ENCODE measurements at places on chromosomes 5 and 9.

DNA sequence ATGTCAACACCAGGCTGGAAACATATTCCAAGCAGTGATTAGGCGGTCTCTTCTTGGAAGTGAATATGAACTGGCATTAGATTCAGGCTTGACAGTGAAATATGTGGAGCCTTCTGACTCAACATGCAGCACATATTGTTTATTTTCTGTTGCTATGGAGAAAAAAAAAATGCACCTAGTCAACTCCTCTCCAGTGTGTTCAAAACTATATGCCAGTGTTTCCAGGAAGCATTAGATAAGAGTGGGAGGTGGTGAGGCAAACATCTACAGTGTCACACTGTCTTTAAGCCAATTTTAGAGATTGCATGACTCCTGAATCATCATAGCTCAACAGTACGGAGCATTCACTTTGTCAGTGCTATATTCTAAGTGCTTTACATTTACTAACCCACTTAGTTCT, 117.9 kb downstream of the HCN1 start:
- DNase-seq = no peak

DNA sequence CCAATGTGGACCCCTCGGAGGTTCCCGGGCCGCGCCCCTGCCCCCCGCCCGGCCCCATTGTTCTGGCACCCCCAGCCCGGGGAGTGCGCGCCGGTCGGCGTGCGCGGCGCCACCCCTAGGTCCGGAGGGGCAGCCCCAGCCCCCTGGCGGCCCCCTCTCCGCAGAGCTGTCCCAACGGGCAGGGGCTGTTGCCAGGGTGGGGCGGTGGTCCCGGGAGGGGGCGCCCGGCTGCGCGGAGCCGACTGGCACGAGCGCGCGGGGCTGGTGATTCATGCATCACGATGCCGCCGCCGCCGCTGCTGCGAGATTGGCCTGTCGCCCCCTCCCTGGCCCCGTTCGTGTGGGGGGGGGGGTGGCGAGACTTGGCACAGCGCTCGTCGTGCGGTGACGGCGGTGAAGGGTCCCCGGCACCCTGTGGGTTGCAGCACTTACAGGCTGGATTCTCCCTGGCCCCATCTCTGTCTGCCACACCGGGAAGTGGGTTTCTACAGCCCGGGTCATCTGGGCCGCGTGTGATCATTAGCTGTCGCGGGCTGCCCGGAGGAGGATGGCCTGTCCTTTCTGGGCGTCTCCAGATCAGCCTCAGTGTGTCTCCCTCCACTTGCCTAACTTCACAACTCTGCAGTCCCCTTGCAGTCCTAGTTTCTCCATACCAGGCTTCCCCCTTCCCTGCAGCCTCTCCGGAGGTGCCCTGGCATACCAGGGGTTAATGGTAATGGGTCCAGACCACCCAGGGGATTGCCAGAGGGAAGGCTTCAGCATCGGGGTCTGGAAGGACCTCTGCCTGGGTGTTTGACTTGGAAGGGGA, 858 bp downstream of the NCS1 start:
- peak; percentile 9 for DNase-seq

DNA sequence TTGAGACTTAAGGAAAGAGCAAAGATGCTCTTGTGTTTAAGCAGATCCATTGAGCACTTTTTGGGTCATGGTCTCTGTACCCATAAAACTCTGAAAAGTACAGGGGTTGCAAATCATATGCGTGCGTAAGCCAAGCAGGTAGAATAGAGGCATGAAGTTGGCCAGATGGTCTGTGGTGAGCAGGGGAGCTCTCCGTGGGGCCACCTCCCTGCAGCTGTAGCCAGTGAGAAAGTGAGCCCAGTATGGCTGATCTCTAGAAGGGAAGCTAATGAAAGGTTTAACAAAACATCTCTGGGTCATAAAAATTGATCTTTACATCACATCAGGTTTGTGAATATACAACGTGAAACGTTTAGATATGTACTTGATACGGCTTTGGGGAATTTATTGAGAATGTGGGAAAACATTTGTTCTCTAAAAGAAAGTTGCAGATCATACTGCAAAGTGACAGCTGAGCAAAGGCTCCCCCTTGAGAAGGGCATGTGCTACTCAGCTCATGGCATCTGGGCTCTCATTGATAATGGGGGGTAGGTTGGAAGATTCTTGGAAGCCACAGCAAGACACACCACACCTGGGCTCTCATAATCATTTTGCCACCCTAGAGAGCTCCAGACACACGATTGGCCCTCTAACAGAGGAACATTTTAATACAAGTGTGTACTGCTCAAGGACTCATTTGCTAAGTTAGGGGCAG, 30.6 kb downstream of the SH3GL2 start:
- no peak for DNase-seq

DNA sequence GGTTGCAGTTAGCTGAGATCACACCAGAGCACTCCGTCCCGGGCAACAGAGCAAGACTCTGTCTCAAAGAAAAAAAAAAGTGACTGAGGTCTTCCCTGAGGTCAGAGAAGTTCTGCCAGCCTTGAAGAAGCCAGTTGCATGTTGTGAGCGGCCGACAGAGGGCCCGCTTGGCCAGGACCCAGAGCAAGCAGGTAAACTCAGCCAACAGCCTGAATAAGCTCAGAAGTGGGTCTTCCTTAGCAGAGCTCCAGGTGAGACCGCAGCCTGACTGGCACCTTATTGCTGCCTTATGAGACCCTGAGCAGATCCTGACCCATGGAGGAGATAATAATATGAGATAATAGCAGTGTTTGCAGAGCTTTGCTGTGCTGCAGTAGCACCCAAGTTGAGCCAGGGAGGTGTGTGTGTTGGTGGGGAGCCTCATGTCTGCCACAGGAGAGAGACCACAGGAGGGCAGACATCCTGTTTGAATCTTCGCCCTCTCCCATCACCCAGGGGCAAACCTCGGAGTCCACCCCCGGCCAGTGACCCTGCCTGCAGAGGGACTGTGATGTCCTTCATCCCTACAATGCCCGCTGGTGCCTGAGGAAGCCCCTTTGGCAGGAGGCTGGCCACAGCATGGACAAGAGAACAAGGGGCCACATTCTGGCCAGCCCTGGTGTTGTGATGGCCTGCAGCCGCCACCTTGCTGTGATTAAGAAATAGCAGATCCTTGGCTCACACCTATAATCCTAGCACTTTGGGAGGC, 10.8 kb upstream of the BARX1 start:
- DNase-seq = no peak

GRCh38 chr5:153429761-153430380, 60.6 kb upstream of the GRIA1 start:
- DNase-seq = no peak

GRCh38 chr9:32497921-32498320, 28.1 kb downstream of the RIGI start:
- DNase-seq = no peak

DNA sequence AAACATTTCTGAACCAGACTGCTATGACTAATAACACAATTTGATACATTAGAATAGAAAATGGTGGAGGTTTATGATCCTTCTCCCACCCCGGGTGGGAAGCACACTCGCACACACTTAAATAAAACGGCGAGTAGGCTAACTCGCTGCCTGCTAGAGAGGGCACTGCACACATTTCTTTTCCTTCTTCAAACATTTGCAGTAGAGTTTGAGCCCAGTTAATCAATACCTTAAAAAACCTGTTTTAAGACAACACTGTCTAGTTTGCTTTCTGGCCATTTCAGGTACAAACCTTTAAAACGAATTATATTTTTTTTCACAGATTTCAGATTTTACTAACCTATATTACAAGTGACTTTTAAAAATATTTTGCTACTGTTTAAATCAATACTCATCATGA, 63.5 kb downstream of the EFNA5 start:
- DNase-seq = no peak

DNA sequence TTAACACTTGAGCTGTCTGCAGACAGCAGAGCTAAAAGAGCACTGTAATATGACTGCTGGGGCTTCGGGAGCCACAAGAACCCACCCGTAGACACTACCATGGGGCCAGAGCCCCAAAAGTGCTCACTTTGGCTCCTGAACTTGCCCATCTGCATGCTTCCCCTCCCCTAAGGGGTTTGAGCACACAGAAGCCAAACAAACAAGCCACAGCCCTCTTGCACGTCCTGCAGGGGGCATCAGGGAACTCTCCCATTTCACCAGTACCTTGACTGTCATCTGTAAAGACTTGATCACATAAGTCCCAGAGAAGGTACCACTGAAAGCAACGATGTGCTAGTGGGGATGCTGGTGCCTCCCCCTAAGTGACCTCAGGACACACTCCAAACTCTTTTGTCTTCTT, 681.8 kb downstream of the SEMA5A start:
- DNase-seq = no peak

- peak; percentile 71 for DNase-seq
Observed at GRCh38 chr5:81851481-81852178, 100.7 kb upstream of the SSBP2 start.

DNA sequence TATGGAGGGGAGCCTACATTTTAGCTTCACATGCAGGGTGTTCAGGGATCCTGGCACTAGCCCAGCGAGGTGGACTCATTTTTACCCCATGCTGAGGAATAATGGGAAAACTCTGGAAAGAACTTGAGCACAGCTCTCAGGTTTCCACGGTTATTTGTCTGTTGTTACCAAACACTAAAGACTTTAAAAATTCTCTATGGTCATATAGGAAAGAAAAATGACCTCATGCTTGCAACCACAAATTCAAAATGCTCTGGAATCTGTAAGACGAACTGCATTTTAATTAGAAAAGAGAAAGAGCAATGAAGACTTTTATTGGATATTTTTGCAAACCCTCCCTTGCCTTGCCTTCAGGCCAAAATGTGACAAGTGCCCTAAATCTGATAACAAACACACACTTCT, 606.9 kb downstream of the EBF1 start:
- DNase-seq = no peak

GRCh38 chr9:76737154-76737902, 26.9 kb upstream of the PCA3 start:
- DNase-seq = no peak

- DNase-seq = no peak
Observed at GRCh38 chr5:171541341-171541776, 121.9 kb downstream of the FGF18 start.

- DNase-seq = no peak
Observed at GRCh38 chr9:91197232-91198181, 164.2 kb downstream of the AUH start.

- no peak for DNase-seq
Observed at GRCh38 chr5:74816875-74817274, 49.3 kb downstream of the FAM169A start.

DNA sequence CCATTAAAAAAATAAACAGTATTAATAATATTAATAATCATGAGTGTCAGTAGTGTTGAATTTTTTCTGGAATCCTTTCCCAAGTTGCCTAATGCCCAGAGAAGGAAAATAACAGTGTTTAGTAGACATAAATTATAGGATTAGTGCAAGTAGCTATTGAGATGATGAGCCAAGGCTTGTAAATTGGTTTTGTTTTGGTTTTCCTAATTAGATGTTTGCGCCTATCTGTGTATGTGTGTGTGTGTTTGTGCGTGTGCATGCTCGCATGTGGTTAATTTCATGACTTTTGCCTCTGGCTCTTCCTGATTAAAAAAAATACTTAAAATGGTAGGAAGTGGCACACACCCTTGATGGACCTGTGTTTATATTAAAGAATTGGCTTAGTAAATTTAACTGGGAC, 55.4 kb downstream of the FXN start:
- no peak for DNase-seq

DNA sequence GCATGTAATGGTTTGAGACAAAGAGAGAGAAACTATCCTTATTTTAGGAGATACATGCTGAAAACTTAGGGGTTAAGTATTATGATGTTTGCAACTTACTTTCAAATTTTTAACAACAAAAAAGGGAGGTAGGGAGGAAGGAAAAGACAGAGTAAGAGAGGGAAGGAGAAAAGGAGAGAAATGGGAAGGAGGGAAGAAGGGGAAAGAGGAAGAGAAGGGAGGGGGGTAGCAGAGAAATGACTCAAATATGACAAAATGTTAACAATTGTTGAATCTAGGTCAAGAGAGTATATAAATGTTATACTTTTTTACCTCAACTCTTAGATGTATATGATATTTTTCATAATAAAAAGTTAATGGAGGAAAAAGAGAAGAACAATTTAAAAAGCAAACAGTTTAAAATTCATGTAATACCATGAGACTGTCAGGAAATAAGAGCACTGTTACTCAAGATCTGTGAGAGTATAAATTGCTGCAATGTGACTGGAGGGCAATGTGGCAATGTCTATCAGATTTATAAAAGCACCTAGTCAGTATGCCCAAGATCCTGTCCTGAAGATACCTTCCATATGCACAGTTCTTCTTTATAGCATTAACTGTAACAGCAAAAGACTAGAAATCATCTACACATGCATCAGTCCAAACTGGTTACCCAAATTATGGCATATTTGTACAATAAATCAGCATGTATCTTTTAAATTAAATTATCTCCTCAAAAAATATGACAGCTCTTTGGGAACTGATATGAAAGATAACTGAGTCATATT, 16.3 kb downstream of the FBXW11 start:
- no peak for DNase-seq

DNA sequence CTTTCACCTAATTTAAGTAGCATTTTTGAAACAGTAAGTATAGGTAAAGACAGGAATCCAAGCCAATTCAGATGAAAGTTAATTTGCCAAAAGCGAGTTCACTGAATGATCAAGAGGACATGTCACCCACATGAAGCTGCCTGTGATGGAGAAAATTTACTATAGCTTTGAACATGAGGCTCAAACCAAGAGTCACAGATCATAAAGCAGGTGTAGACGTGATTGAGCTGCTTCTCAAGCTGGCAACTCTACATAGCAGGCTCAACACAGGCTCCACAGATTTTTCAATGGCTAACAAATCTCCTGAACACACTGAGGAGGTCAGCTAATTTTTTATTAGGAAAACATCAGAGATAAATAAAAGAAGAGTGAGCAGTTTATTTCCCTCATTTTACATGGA, 173.7 kb downstream of the FAM114A2 start:
- DNase-seq = no peak

DNA sequence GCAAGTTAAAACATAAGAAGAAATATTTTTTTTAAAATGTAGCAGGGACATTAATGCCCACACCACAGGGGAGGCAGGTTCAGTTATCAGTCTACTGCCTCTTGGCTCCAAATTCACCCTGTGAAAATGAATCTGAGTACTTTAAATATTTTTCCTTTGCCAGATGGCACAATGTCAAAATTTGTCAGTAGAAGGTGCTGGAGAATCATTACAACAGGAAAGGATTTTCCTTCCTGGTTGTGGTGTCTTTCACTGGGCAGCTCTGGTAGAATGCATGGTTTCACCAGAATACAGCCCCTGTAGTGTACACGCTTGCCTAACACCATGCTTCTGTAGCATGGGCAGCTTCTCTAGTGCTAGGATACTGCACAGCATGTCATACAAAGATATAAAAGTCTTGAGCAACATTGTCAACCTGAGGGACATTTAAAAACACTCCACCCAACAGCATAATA, 9.7 kb upstream of the SREK1 start:
- DNase-seq = no peak

- no peak for DNase-seq
Observed at GRCh38 chr5:76104027-76104426, 20.8 kb downstream of the SV2C start.

- DNase-seq = no peak
Observed at GRCh38 chr9:95425910-95426551, 90.7 kb downstream of the PTCH1 start.

GRCh38 chr9:133633681-133634080, 2.5 kb upstream of the DBH start:
- no peak for DNase-seq

DNA sequence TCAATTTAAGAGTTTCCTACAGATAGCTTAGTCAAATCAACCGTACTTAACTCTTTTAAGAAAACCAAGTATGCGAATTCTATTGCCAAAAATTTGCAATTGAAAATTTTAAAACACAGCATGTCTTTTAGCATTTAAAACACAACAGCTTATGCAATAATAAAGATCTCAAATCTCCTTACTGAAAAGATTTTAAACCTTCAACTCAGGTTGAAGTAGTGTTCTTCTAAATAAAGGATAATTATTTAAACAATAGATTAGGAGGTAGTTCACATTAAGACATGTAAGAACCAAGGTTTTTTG, 5.5 kb downstream of the NR3C1 start:
- no peak for DNase-seq

All from stimulated activated CD8-positive, alpha-beta memory T cell treated with anti-CD3 and anti-CD28 coated beads, Interleukin-2, amount 100 ng/mL, for 1 hour (primary cell).